NCI-H1105 (cell line): ENCODE measurements at places on chromosomes 2 and 18.

DNA sequence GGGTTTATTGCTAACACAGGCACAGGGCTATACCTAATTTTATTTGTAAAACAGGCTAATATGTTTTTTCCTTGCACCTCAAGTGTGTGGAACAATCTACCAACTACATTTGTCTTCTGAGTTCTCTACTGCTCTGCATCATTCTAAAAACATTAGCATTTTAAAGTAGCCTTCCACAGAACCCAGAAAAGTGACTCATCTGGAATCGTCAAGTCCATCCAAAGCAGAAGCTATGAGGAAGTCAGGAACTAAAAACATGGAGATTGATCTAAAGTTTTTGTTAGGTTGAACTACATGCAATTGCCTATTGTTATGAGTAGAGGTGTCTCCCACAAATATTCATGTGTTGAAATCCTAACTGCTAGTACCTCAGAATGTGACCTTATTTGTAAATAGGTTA lies 70.9 kb downstream of the SUCLG1 start:
- DNase-seq: no peak

GRCh38 chr2:101041413-101041812 lies 39.3 kb downstream of the RPL31 start:
- DNase-seq: no peak

GRCh38 chr18:31977270-31977872 lies 34.4 kb upstream of the TRAPPC8 start:
- DNase-seq: no peak

- DNase-seq: no peak
Measured at GRCh38 chr2:227480528-227480927, 8.6 kb downstream of the AGFG1 start.

GRCh38 chr18:76923485-76924085 lies 101.2 kb downstream of the ZNF236 start:
- no peak for DNase-seq

- no peak for DNase-seq
Measured at GRCh38 chr2:207130958-207131521, 34.7 kb downstream of the KLF7 start.

GRCh38 chr2:235461763-235462414 lies 32.0 kb upstream of the AGAP1 start:
- DNase-seq: no peak

- no peak for DNase-seq
Measured at GRCh38 chr18:60448487-60449267, 76.1 kb upstream of the MC4R start.
